ENCODE measurements at places on chromosomes 4 and X. TPM values are rescaled to one million over a fixed set of nuclear protein-coding genes. Genes with fewer than 3 reads are reported as not detected.

DNA sequence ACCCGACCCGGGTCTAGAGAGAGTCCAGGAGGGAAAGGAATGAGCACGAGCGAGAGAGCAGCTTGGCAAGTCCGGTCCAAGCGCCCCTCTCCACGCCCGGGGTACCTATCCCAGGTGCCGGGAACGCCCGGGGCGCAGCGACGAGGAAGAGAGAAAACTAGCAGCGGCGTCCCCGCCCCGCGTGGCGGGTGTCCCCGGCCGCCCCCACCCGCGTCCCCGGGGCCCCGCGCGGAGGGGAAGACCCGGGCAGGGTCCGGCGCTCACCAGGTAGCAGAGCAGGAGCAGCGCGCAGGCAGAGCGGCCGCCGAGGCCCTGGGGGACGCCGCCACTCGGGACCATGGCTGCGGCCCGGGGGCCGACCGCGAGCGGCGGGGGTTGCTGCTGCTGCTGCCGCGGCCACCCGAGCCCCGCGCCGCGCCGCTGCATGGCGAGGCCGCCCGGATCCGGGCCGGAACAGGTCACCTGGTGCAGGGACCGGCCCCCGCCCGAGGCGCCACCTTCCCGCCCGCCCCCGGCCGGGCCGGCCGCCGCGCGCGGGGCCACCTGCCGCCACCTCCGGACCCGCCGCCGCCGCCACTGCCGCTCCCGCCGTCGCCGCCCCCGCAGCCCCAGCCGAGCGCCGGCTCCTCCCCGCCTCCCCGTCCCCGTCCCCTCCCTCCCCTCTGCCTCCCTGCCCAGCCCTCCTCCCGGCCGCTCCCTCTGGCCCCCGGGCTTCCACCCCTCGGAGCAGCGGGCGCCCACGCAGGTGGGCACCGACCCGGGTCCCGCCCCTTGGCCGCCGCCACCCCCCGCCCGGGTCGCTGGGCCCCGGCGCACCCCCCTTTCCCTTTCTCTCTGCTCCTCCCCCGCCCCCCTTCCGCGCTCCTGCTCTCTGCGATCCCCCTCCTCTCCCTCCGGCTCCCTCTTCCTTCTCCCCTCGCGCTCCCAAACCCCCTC lies at the start of gene SEL1L3:
SEL1L3 (minus strand) TSS at position 578 of the 936 bp plus-strand sequence; CDS start at position 426, 152 bp downstream.
- DNase-seq: no peak

DNA sequence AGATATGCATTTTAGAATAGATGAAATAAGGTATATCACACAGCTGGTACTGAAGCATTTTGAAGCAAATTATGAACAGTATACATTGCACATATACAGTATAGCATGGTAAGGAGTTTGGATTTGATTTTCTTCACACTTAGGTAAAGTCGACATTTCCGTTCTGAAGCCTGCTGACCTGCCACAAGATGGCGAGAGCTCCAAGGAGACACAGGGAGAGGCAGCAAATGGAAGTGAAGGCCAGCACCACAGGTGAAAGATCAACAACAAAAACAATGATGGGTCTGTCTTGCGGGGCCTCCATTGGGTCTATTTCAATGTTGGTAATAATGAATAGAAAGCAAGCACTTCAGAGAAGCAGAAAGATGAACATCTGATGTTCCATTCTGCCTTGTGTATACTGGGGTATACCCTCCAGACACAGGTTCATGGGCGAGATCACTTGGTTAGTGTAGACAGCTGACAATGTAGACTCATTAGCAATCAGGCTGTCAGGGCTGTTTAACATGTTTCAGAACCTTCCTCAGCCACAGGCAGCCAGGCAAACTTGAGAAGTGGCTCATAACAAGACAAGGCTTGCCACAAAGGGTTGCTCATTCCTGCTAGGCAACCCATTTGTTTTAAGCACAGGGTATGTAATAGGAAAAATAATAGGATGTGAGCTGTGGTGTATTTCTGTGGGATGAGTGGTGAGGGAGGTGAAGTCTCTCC lies 21.4 kb upstream of the NOX1 start:
- peak; percentile 61 for DNase-seq

- no peak for DNase-seq
These were observed at the start of gene FDCSP for GRCh38 chr4:70225824-70226223. FDCSP (plus strand) TSS chr4:70226124; CDS start chr4:70231195, 5,071 bp downstream.

- DNase-seq: no peak
These were observed 595 bp downstream of the KLHL34 start for GRCh38 chrX:21657318-21658151.

Gene CXorf49
- not detected for total RNA-seq

DNA sequence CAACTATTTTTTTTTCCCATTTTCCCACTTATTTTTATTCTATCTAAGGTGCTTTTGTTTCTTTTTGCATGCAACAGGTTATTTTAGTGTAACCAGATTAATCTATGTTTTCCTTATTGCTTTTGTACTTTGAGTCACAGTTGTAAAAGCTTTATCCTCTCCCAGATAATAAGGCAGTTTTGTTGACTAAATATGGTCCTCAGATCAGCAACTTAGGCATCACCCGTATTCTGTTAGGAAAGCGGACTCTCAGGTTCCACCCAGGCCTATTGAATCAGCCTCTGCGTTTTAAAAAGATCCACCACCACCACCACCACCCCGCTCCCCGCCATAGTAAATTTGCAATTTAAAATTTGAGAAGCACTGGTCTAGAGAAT lies 58.6 kb upstream of the USP9X start:
- DNase-seq: no peak

Gene TMPRSS11B
- not detected for total RNA-seq

- DNase-seq: no peak
These were observed 81.7 kb downstream of the RTL5 start for GRCh38 chrX:72050011-72050410.

DNA sequence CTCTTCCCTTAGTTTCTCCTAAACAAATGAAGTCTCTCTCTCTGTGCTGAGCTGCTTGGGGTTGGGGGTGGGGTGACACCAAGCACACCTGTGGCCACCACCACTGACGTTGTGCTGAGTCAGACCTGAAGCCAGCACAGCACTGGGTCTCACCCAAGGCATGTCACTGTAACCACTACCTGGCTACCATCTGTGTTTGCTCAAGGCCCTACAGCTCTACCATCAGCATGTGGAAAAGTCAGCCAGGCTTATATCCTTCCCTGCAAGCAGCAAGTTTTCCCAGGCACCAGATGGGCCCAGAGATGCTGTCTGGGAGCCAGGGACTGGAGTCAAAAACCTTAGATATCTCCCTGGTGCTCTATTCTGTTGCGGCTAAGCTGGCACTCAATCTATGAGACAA lies 6.9 kb downstream of the CXCL10 start:
- no peak for DNase-seq

GRCh38 chr4:67448621-67449020 lies 96.7 kb downstream of the CENPC start:
- DNase-seq: no peak

DNA sequence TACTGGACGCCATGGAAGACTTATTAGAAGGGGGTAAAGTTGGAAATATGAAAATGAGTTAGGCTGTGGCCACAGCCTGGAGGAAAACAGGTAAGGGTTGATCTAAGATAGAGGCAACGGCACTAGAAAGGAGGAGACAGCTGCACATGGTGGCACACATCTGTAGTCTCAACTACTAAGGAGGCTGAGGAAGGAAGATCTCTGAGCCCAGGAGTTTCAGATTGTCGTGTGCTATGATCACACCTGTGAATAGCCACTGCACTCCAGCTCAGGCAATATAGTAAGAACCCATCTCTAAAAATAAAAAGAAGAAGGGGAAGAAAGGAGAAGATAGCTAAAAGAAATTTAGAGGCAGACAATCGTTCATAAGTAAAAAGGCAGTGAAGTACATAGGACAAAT lies 87.8 kb upstream of the SORBS2 start:
- no peak for DNase-seq

Gene CD38
- 0.02 TPM for total RNA-seq

GRCh38 chrX:133412246-133412645 lies 3.0 kb downstream of the GPC4 start:
- DNase-seq: no peak

Gene ARX
- 0.20 TPM for total RNA-seq

Gene ZXDA
- 6.8 TPM for total RNA-seq

GRCh38 chrX:39705290-39705689 lies 392.5 kb downstream of the BCOR start:
- DNase-seq: peak; percentile 33

Gene ACSL4
- 64.4 TPM for total RNA-seq

DNA sequence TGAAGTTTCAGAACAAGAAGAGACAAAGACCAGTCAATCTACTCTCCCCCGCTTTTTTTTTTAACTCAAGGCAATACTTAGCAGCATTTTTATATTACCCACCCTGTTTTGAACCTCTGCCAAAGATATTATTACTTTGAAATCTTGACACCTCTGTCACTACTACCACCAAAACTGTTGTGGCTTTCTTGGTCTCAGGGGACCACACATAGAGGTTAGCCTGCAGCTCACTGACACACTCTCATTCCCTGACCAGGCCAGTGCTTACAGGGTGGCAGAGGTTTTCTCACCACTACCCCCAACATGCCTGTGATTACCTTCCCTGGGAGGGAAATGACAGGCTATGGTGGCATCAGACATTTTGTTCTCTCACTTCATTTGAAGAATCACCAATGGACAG lies 137.4 kb upstream of the STIM2 start:
- no peak for DNase-seq

Gene DMP1
- total RNA-seq: 0.02 TPM

- DNase-seq: peak; percentile 25
These were observed 99.2 kb upstream of the TENM3 start for GRCh38 chr4:182143822-182144625.

GRCh38 chr4:145177906-145178538 lies 2.4 kb downstream of the OTUD4 start:
- no peak for DNase-seq

- DNase-seq: no peak
These were observed 2.2 kb downstream of the SLIT2 start for GRCh38 chr4:20253735-20254409.

Gene RP2
- total RNA-seq: 13.7 TPM

DNA sequence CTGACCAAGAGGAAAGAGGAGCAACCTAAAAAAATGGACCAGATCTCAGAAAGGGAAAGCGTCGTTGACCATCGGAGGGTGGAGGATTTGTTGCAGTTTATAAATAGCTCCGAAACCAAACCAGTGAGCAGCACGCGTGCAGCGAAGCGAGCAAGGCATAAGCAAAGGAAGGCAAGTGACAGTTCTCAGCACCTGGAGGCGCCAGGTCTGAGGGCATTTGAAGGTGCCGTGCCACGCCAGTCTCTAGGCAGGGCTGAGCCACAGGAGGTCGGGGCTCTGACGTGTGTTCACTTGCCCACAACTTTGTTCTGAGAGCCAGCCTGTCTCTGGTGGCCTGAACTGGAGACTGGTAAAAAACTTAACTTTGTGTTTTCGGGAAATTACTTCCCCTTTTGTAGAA lies 59.7 kb downstream of the TNIP2 start:
- no peak for DNase-seq

- DNase-seq: no peak
These were observed 624 bp downstream of the BEX5 start for GRCh38 chrX:102154900-102155805.

Gene PROM1
- total RNA-seq: 0.27 TPM

Gene SHROOM3
- 0.58 TPM for total RNA-seq

GRCh38 chrX:12844319-12844718 lies 22.6 kb upstream of the TLR7 start:
- no peak for DNase-seq

DNA sequence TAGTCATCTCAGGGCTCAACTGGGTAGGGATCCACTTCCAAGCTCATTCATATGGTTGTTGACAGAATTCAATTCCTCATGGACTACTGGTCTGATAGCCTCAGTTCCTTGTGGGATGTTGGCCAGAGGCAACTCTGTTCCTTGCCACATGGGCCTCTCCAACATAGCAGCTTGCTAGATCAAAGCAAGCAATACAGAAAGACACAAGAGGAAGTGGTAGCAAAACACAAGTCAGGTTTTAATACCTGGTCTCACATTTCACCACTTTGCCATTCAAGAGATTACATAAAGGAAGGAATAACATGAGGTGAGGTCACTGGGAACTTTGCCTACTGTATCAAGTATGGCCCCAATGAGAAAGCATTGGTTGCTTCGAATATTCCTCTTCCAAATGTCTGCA lies 79.2 kb downstream of the PRSS12 start:
- DNase-seq: no peak

DNA sequence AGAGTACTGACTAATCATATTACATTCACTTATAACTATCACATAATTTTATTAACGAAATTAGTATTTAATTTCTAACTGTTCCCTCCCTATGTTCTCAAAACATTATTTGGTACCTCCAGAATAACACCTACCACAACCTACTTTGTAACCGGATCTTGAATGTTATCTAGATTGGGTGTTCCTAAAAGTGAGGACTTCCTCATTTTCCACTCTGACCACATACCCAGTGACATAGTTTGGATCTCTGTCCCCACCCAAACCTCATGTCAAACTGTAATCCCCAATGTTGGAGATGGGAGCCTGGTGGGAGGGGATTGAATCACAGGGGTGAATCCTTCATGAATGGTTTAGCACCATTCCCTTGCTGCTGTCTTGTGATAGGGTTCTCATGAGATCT lies 21.8 kb downstream of the NR3C2 start:
- DNase-seq: no peak

DNA sequence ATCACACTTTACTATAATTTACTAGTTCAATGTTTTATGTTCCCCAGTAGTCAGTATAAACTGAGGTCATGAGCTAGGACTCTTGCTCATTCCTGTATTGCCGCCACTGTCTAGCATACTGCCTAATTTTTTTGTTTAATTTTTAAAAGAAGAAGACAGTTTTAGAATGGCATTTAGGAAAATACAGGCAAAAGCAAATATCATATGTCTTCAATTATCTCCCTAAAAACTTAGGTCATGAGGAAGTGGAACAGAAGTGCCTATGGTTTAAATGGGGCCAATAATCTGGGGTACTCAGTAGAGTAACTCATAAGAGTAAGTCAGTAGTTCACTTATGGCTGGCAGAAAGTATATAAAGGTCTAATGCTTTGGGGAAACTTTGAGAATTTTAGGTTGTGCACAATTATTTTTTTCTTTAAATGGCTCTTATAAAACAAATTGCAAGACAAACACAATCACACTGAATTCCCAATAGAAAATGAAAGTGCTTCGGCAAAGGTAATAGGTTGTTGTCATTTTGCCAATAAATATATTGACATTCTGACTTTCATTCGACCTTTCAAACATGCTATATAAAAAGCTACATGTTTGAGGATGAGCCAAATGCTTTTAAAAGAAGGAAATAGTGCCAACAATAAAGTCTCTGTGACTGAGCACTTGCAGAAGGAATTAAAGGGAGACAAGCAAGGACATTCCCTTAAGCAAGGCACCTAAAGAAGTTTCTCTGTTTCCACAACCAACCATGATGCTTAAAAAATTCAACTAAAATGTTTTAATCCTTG lies 390.1 kb downstream of the PDGFC start:
- no peak for DNase-seq

- DNase-seq: no peak
These were observed 358.2 kb upstream of the NR3C2 start for GRCh38 chr4:148800336-148800885.

- no peak for DNase-seq
These were observed 621.9 kb downstream of the TECRL start for GRCh38 chr4:63787326-63787725.

DNA sequence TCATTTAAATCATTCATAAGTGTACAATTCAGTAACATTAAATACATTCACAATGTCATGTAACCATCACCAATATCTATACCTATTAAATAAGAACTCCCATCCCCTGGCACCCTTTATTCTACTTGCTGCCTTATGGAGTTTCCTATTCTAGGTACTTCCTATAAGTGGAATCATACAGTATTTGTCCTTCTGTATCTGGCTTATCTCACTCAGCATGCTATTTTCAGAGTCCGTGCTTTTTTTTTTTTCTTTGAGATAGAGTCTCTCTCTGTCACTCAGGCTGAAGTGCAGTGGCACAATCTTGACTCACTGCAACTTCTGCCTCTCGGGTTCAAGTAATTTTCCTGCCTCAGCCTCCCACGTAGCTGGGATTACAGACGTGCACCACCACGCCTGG lies 67.9 kb upstream of the STOX2 start:
- no peak for DNase-seq

Gene CD99L2
- 33.3 TPM for total RNA-seq

Data from NCI-H460 (cell line).